Activated CD8-positive, alpha-beta memory T cell treated with anti-CD3 and anti-CD28 coated beads for 24 hours (primary cell): ENCODE measurements at places on chromosomes 11 and 22.
A peak's percentile ranks its signal among the peaks of the same experiment; 100 is the strongest.

DNA sequence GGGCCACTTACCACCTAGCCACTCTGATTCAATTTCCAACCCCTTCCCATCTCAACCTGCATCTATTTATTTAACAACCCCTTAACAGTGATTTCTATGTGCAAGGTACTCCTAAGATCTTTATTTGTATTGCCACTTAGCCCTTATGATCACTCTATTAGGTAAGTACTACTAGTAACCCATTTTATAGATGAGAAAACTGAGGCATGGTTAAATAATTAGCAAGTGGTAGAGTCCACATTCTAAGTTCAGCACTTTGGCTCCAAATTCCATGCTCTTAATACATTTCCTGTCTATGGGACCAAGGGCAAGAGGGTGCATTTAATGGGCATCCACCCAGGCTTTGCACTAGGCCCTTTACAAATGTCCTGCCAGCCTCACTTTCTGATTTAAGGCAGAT, 38.1 kb upstream of the CSNK2A3 start:
- no peak for DNase-seq

DNA sequence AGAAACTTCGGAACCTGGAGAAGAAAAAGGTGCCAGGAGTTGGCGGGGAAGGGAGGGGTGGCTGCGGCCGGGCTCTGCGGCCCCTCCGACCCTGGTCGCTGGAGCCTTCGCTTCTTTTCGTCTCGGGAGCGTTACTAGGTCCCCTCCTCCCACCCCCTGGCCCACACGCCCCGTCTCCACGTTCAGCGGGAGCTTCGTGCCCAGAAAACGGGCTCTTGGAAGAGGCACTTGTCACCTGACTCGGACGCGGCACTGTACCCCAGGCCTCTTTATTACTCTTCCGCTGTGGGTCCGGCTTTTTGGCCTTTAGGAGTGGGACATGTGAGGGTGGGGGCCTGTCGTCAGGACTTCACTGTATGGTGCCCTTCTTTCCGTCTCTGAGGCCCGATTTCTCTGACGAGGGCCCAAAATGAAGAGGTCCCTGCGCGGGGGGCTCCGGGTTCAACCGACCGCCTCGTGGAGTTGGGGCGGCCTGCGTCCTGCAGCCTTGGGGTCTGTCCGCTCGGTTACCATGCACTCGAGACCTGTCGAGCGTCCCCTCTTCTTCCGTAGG, 1.2 kb downstream of the CAPRIN1 start:
- DNase-seq, result peak; percentile 79

GRCh38 chr11:107876141-107876540, 17.6 kb upstream of the SLC35F2 start:
- no peak for DNase-seq

DNA sequence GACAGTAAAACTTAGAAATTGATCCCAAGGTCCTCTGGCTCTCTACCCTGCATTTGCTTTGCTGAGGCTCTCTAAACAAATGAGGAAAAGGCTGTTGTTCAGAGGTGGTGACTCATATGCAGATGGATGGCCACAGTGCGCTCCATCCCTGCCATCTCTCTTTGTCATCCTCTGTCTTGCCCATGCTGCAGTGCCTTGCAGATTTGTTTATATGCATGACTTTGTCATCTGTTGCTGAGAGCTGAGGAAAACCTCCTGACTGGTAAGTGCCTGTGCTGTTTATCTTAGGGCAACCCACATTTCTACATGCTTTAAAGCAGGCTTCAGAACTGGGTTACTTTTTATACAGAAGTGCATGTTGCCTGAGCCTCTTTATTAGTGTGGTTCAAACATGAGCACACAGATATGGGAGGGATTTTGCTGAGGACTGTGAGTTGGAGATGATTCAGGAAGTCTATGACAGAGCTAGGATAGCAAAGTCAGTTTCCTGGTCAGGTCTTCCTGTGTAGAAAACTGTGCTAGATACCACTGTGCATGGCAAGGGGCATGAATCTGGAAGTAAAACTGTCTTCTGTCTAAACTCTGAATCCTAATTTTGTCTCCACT, 57.4 kb downstream of the JAM3 start:
- DNase-seq, result no peak

DNA sequence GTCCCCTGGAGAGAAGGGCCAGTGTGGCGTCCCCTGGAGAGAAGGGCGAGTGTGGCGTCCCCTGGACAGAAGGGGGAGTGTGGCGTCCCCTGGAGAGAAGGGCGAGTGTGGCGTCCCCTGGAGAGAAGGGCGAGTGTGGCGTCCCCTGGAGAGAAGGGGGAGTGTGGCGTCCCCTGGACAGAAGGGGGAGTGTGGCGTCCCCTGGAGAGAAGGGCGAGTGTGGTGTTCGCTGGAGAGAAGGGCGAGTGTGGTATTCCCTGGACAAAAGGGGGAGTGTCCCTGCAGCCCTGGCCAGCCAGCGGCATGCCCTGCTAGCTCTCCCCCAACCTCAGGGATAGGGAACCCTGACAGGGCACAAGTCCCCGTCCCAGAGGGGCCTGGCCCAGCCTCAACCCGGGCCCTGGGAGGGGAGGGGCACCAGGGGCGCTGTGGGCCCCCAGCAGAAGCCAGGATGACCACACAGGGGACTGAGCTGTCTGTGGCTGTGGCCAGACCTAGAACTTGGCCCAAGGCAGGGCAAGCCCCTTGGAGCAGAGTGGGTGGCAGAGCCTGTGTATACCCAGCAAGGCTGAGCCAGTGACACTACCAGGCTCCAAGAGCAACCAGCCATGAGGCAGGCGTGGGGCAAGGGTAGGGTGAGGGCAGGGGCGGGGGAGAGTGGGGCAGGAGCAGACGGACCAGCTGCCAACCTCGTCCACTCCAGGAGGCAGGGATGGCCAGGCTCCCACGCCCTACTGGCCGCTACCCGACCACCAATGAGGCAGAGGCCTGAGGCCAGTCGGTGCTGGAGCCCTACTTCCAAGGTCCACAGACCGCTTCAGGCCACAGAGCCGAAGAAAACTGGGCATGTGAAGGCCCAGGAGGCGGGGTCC, 4.2 kb downstream of the HRAS start:
- no peak for DNase-seq

DNA sequence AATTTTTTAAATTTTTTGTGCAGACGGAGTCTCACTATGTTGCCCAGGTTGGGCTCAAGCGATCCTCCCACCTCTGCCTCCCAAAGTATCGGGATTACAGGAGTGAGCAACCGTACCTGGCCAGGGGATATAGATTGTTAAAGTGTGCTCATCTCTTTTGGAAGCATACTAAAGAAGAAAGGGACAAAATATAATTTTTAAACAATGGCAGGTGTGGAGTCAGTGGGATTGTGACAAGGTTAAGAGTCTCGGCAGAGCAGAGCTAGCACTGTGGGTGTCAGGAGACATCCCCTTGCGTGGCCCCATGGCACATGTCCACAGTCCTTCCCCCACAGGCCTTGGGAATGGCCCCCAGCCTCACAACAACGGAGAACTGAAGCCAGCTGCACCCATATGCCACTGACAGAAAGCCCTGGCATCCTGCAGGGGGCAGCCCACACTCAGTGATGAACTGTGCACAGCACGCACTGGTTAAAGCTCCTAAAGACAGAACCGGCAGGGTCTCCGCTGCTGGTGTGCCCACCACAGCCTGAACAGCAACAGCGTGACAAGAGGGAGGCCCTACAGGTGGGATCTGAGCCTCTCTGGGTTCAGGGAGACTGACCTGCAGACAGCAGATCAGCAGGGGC, 29.9 kb downstream of the SERPIND1 start:
- peak; percentile 64 for DNase-seq

DNA sequence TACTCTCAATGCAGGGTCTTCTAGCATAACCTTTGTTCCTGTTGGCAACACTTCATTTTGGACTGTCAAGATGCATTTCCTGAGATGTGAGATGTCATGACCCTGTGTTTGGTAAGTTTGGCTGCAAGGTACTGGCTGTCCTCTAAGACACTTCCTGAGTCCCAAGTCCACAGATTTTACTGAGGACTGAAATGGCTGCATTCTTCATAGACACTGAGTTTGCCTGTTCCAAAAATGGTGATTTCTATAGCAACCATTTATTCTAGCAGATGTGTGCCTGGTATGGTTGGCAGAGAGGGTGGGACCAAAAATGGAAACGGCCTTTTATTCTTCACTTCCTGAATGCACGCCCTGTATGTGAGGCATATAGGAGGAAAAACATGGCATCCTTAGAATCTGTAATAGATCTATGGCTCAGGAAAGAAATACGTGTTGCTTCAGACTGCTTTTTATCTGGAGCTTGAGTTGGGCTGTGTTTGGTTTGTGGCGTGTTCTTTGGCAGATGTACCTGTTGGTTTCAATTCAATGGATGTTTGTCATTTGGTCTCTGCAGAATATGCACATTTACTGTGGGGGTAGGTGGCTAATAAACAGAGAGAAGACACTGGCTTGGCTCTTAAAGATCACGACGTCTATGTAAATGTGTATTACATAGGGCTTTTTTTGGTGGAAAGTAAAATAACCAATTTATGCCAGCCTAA, 62.4 kb downstream of the ZBTB16 start:
- DNase-seq, result no peak

GRCh38 chr22:24566899-24567511, 11.2 kb downstream of the SNRPD3 start:
- no peak for DNase-seq

- DNase-seq, result no peak
Observed at GRCh38 chr22:21937041-21937820, 15.4 kb downstream of the PPM1F start.

- DNase-seq, result peak; percentile 72
Observed at GRCh38 chr11:66727282-66728037, 1.6 kb downstream of the SPTBN2 start.

DNA sequence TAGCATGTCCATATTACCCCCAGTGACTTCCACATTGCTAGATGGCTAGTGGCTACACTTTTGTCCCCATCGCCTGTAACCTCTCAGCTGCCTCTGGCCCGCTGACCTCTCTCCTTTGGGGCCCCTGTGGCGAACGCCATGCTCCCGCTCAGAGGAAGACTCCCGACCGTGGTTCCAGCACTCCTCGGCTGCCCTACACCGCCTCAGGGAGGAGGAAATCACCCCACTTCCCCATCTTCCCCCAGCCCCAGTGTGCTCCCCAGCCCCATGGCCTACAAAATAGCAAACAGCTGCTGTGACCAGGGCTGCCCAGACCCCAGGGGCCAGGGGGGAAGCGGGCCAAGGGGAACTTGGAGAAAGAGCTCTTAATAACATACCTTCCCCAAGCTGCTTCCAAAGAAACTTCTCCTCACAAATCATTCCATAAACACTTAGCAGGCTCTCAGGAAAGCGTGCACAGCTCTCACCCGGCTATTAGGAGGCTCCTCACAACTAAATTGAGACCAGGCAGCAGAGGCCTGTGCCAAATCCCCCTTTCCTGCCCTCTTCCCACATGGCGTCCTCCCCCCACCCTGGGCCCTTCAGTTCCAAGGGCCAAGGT, 63.5 kb upstream of the WNT11 start:
- DNase-seq, result no peak

- no peak for DNase-seq
Observed at GRCh38 chr11:105811242-105811641, 201.4 kb downstream of the GRIA4 start.

- DNase-seq, result no peak
Observed at GRCh38 chr11:90321018-90321417, 98.2 kb upstream of the CHORDC1 start.

DNA sequence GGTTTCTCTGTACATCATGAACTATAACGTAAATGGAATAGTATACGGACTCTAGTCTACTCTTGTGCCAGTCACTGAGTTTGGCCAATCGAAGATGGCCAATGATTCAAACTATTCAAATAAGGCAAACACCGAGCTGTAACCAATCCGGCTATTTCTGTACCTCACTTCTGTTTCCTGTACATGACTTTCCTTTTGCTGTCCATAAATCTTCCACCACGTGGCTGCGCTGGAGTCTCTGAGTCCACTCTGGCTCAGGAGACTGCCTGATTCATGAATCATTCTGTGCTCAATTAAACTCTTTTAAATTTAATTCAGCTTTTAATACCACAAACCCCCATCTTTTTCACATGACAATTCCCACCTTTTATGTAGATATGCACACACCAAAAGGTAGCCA, 1.5 kb upstream of the JAML start:
- peak; percentile 57 for DNase-seq

GRCh38 chr11:65376138-65376713, 6.2 kb downstream of the SLC25A45 start:
- DNase-seq, result no peak

- DNase-seq, result no peak
Observed at GRCh38 chr11:88297863-88298262, 39.7 kb downstream of the CTSC start.

DNA sequence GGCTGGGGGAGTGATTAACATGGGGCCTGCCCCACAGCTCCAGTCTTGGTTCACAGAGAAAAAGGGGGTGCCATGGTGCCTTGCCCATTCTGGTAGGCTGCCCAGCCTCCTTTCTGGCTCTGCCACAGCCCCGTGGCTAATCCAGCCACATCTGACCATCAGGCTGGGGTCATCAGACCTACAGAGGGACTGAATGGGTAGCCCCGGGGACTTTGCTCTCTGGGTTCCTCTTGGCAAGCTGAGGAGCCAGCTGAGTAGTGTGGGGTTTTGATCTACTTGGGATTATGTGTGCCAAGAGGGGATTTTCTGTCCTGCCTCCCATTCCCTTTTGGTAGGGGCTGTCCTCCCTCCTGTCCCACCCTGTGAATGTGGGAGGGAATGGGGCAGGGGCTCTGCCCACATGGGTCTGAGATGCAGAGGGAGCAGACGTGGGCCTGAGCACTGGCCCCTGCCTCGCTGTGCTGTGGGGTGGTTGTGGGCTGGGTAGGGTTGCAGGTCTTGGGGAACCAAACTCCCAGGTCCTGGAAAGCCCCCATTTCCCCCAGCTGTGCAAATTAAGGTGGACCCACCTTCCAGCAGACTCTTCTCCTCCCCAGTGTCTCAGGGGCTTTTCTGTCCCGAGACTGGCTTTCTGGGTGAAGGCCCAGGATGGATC, 32.0 kb downstream of the CD82 start:
- no peak for DNase-seq

DNA sequence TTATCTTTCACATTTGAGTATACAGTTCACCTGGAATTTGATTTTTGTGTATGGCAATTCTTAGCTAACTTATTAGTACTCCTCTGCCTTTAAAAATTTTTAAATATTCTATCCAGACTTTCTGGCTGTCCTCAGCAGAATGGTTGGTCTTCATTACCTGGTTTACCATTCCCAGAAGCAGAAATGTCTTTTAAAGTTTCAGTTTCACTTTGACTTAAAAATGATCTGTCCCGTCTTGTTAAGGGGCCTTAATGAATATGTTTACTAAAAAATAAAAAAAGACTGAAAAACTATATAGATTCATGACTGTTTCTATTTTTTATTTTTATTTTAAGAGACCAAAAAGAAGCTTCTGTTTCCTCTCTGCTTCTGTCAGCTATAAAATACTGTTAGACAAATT, 70.5 kb upstream of the TNRC6B start:
- DNase-seq, result no peak

DNA sequence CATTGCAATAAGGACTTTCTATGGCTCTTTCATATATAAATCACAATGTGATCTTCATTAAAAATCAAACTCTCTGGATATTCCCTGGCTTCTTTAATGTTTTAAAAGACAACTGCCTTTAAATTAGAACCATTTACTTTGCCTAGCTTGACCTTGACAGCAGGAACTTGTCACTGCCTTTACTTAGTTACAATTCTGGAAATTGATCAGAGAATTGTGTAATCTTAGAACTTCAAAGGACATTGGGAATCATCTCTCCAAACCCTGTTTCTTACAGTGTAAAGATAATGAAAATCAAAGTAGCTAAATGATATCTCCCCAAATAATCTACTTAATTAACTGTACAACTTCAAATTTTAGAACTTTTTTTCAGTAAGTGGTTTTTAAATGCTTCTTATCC, 517.6 kb upstream of the CCDC179 start:
- DNase-seq, result no peak

GRCh38 chr11:111231836-111232235, 13.7 kb upstream of the POU2AF2 start:
- no peak for DNase-seq

GRCh38 chr11:44116234-44116830, 20.9 kb downstream of the EXT2 start:
- DNase-seq, result no peak
